ENCODE measurements at places on chromosomes 4 and X. TPM values are rescaled to one million over a fixed set of nuclear protein-coding genes. Genes with fewer than 3 reads are reported as not detected.

GRCh38 chr4:109352941-109353340, 50.5 kb upstream of the COL25A1 start:
- no peak for DNase-seq

DNA sequence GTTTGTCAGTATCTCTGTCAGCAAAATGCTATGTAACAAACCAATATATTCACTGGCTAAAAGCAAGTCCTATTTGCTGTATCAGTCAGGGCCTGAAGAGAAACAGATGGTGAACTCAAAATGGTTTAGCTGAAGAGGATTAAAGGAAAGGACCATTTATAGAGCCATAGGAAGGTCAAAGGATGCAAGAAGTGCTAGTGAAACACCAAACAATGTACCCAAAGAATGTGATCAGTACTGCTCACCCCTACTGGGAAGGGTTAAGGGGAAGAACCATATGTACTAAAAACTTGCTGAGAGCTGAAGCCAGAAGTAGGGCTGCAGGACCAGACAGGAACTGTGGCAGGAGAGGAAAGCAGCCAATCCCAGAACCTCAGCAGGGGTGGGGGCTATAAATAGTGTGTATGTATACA, 479.3 kb downstream of the INPP4B start:
- DNase-seq, result peak; percentile 72

Gene SPANXD
- polyA plus RNA-seq, result not detected

- DNase-seq, result no peak
Measured at GRCh38 chr4:7733801-7734650, 205.6 kb downstream of the AFAP1 start.

Gene GJB1
- not detected for polyA plus RNA-seq

All from fibroblast of lung (primary cell).